ENCODE measurements at places on chromosomes 3 and 15.

GRCh38 chr3:36212251-36212650, 168.1 kb upstream of the STAC start:
- no peak for DNase-seq

GRCh38 chr3:134964226-134964625, 169.2 kb downstream of the EPHB1 start:
- DNase-seq: no peak

DNA sequence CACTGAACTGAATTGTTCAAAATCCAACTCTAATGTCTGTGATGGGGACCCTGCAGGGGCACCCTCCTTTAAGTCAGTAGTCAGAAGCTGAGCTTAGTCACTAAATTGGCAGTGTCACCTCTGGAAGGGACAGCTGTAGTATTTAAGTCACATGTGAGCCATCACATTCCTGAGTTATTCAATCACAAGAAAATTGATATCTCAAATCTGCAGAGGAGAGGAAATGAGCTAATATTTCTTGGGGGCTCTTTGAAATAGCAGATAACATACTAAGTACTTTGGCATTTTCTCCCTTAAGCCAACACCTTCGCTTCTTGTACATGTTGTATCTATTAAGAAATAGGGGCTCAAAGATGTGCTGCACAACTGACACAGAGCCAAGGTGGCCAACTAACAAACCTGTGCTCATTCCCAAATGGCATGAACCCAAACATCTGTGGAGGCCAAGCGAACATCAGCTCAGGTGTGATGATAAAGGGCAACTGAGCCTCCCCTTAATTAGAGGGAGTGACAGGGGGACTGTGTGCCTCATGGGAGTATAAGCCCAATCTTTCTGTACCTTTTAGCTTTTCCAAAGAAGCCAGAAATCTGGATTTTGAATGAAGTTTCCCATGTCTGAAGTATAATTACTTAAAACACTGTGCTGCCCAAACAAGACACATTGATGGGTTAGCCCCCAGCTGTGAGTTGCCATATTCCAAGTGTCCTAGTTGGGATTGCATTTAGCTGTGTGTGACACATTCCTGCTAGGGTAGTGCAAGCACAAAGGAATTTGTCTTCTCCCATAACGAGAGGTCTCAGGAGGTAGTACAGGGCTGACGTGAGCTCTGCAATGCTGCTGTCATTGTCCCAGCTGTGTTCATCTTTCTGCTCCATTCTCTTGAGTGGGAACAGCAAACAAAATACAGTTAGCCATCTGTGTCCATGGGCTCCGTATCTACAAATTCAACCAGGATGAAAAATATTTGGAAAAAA, 63.3 kb downstream of the ABHD5 start:
- DNase-seq: no peak

DNA sequence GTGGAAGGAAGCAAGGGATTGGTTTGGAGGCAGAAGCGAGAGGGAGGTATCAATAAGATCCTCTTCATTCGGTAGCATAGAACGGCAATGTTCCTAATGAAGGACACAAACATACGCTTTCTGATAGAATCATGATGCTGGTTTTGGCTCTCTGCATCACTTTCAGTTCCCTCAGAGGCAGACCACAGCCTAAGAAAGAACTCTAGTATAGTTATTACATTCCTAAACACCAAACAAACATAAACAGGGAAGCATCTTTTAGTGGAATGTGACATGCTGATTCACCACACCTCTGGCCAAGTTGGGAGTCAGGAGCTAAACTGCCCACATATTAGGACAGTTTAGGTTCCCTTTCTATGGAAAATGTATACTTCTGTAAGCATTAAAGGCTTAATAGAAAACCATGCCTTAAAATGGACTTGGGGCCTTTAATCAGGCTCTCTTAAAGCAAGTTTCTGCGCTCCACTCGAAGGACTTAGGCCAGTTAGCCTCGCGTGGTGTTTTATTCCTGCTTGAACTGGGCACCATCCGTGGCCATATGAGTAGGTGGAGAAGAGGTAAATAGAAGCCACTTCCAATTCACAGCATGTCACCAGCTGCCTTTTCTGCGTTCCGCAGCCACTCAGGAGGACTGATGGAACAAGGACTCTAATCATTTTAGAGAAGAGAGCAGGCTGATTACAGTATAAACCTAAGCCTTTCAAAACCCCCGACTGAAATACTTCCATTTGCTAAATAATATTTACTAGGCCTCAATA, 53.7 kb downstream of the CD47 start:
- DNase-seq: no peak

DNA sequence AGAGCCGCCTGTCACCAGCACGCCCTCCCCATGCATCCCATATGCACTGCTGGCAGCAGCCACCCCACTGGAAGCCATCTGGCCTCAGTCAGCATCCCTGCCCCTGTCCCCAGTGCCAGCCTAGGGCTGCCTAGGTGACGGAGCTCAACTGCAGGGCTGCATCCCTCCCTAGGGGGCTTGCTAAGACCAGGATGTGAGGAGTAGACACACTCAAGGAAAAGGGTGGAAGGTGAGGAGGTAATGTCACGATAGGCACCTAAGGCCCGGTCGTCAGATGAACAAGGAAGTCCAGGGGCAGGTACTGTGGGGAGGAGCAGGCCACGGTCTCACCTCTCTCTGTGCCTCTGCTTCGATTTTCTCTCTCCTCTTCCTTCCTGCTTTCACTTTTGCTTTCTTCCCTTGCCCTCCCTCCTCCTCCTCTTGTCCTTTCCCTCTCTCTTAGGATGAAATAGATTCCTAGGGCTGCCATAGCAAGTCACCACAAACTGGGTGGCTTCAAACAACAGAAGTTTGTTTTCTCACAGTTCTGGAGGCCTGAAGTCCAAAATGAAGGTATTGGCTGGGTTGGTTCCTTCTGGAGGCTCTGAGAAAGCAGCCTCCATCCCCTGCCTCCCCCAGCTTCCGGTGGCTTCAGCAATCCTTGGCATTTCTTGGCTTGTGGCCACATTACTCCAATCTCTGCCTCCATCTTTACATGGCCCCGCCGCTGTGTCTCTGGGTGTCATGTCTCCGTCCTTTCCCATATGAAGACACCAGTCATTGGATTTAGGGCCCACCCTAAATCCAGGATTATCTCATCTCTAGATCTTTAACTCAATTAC, 298.3 kb downstream of the SHQ1 start:
- no peak for DNase-seq

DNA sequence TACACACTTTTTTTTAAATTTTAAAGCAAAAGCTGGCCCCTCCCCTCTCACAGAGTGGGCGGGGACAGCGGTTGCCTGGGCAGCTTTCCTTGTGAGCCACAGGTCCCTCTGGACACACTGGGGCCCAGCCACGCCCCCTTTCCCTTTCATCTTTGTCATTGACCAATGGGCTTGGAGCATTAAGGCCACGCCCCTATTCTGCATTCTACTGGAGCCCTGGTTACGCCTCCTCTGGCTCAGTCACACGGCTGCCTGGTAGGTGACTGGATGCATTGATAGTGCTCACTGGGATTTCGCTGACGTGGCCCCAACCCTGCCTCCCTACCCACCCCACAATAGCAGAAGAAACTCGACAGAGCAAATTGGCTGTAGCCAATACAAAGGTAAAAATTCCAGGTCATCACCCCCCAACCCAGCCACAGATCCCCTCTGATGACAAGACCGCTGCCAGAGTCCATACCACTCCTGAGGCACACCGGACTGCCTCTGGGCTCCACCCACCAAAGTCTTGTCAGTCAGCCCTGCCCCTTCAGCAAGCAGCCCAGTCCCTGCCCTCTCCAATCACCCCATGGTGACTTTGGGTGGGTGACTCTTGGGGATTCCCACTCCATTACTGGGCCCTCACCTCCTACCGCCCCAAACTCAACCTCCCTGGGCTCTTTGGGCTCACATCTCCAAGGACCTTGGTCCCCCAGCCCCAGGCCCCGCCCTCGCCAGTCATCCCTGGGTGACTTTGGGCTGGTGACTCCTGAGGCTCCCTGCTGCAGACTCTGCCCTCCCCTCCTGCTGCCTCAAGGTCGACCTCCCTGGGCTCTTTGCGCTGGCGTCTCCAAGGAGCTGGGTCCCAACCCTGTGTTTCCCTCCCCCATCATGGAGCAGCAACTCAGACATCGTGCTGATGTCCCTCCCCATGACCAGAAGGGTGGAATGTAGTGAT, 112.2 kb upstream of the FAN1 start:
- DNase-seq: no peak

GRCh38 chr15:90210593-90210992, 9.5 kb downstream of the SEMA4B start:
- no peak for DNase-seq

- no peak for DNase-seq
These were observed 124.9 kb downstream of the ZBTB20 start for GRCh38 chr3:115022199-115022598.

- DNase-seq: no peak
These were observed 6.5 kb downstream of the RUBCN start for GRCh38 chr3:197730200-197730599.

Data from substantia nigra (tissue), 51 donors.